ENCODE measurements at places on chromosomes 3 and 15.

DNA sequence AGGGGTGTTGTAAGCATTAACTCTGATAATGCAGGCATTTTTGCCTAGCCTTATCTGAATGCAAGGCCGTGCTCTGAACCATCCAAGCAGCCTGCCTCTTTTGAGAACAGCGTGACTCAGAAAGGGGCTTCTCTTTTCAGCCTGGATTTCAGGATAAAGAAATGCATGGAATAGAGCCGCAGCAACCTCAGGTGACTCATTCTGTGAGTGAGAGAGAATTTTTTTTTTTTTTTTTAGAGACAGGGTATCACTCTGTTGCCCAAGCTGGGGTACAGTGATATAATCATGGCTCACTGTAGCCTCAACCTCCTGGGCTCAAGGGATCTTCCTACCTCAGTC, 20.6 kb upstream of the PDE8A start:
- peak; percentile 58 for DNase-seq

GRCh38 chr3:140056047-140056446, 121.1 kb downstream of the CLSTN2 start:
- no peak for DNase-seq

DNA sequence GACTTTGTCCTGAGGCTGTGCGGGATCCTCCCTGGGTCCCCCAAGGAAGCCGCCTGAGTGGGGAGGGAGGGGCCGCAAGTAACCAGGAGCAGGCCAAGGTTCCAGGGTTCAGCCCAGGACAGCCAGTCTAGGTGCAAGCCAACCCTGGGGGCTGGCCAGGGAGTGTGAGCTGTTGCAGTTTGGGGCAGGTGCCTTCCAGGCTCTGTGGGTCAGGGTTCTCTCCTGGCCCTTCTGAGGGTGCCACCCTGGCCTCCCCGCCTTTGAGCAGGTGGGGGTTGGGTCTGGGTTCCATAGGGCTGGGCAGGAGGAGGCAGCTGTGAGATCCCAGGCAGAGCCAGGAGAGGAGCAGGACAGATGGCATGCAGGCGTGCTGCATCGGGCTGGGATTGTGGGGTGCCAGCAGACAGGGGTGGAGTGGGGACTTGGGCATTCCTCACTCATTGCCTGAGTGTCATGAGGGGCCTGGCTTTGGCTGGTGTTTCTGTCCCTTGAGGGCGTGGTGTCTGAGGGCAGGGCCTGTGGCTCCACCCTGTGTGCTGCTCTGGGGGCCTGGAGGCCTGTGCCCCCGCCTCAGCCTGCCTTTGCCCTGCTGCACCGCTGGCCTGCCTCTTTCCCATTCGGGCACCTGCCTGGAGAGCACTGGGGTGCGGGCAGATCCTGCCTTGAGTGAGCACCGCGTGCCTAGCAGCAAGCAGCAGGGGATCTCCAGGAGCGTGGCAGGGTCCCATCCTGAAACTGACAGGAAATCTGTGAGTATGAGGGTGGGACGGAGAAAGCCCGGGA, 18.4 kb downstream of the KLF13 start:
- DNase-seq: no peak

- no peak for DNase-seq
Measured at GRCh38 chr15:70047386-70048197, 50.1 kb downstream of the TLE3 start.

GRCh38 chr15:67823314-67824196, 1.8 kb upstream of the SKOR1 start:
- DNase-seq: no peak
